Kidney epithelial cell (primary cell): ENCODE measurements at places on chromosomes 5 and 9.

DNA sequence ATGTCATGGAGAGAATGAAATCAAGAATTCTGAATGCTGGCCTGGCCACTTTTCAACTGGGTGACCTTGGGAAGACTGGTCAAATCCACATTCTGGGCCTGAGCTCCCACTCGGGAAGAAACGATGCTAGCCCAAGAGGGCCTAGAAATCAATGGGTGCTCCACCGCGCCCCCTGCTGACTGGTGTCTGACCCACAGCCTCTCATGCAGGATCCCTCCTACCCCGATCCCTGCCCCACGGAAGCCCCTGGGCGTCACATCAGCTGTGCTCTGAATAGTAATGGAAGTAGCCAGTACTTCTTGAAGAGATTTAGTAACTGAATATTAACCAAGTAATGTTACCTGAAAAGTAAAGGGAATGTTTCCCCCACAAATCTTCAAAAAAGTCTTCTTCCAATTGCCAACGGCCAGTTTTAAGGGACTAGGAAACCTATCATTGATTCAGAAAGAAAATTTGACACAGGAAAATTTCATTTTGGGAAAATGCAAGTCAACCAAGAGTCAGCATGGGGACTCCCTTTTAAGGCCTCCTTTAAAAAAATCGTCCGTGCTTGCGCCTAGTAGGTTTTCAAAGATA lies 43.9 kb downstream of the CRB2 start:
- no peak for DNase-seq

DNA sequence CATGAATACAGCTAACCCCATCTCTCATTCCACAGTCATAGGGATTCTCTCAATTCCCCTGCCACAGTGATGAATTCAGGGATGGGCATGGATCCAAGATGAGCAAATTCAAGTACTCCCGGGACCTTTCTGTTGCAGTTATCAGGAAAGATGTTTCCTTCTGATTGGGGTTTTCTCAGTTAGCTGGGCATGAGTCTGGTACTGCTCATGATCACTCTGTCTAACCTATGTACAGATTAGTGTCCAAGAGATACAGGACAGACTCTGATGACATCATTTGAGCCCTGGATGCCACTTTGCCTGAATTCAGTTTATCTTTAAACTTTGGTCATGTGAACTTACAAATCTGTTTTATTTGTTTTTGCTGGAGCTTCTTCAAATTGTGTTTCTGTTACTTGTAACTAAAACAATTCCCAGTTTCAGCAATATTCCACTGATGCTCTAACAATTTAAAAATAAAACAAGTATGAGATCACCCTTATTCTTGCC lies 257.7 kb upstream of the KLF9 start:
- DNase-seq = no peak

DNA sequence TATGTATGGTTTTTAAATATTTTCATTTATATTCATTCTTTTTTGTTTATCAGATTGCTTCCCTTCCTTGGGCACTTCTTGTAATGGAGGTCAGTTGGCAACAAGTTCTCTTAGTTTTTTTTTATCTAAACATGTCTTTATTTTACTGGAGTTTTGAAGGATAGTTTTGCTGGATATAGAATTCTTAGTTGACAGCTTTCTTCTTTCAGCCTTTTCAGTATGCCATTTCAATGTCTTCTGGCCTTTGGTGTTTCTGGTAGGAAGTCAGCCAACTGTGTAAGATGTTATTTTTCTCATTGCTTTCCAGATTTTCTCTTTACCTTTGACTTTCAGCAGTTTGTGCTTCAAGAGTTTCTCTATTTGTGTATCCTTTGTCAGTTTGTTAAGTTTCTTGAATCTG lies 14.2 kb downstream of the SLC12A2 start:
- no peak for DNase-seq

- no peak for DNase-seq
These were observed 8.2 kb downstream of the ALDOB start for GRCh38 chr9:101427358-101427757.

DNA sequence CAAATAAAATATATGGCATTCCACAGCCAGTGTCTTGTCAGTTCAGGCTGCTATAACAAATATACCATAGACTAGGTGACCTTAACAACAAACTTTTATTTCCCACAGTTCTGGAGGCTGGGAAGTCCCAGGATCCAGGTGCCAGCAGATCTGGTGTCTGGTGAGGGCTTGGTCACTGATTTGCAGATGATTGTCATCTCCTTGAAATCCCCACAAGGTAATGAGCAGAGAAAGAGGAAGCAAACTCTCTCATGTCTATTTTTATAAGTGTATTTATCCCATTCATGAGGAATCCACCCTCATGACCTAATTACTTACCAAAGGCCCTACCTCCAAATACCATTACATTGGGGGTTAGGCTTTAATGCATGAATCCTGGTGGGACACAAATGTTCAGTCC lies 663.2 kb downstream of the TLR4 start:
- DNase-seq = no peak

- DNase-seq = no peak
These were observed 404.0 kb upstream of the IRX1 start for GRCh38 chr5:3191585-3191984.
